8988T (cell line): ENCODE measurements at places on chromosomes 5 and 9.

DNA sequence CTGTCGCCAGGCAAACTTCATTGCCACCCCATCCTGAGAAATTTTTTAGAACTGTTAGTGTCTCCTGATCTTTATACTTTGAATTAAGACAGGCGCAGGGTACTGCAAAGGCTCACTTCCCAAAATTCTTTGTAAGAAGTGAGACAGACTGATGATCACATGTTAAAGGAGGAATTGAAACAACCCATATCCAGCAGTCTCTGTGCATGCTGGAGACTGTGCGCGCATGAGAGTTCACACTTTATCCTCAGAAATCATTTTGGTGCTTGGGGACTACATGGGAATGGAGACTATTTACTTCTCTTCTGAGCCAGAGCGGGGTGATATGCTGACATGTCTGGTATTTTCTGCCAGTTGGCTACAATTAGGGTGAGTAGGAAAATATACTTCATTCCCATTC, 91.2 kb downstream of the ZNF474 start:
- no peak for DNase-seq

DNA sequence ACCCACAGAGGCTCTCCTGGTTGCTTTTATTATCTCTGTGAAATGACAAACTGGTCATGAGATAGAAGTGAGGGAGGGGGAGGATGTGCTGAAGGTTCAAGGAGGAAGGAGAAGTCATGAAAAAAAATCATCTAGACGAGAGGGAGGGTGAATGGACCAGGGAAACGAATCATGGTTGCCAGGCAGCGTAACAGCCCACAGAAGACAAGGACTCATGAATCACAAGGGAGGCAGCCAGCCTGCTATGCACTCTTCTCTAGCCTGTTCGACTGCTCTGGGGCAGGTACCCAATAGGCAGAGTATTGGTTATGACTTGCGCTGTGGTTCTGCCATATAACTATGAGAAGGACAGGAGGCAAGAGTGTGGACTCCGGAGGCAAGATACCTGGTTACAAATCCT, 475.2 kb downstream of the CDK5RAP2 start:
- DNase-seq: no peak

GRCh38 chr5:154642499-154643245, 112.5 kb upstream of the LARP1 start:
- no peak for DNase-seq

- peak; percentile 31 for DNase-seq
Measured at GRCh38 chr5:34686762-34687268, 30.7 kb downstream of the RAI14 start.

DNA sequence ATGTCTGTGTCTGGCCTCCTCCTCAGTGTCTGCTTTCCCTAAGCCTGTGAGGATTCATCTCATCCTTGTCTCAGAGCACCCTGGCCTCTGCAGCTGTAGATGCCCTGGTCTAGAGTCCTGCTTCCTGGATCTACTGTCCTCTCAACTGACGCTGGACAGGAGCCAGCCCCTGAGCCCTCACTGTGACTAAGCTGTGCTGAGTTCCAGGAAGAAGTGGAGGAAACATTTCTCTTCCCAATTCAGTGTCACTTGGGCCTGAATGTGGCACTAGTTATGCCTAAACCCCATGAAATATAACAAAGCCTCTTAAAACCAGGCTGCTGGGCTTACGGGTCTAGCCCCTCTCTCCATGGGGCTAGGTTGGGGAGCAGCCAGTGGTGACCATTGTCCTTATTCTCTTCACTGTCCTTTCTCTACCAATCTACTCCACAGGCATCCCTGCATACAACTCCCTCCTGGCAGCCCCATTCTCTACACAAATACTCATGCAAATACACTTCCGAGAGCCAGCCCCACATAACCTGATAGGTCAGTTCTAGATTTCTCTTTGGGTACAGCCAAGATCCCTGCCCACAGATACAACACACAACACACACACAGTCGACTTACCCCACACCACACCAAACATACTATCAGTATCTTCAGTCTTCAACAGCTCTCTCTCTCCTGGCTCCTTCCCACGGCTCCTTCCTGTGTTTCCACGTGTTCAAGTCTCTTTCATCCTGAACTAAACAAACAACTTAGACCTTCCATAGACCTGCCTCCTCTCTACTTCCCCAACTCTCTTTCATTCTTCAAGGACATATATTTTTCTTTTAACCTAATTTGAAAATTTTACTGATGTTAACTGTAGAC, 220.8 kb downstream of the SNX18 start:
- no peak for DNase-seq

DNA sequence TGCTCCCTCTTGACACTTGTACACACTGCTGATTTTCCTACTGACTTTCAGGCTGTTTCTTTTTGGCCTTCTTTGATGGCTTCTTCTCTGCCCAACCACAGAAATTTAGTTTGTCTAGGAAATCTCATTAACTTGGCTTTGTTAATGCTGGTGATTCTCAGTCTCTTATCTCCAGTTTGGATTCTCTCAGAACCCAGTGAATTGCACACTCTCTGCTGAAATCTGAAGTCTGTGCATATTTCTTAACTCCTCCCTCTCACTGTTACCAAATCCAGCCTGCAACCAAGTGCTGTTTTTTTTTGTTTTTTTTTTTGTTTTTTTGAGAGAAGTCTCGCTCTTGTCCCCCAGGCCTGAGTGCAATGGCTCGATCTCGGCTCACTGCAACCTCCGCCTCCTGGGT, 117.2 kb downstream of the CDC42SE2 start:
- no peak for DNase-seq

- DNase-seq: no peak
Measured at GRCh38 chr5:68490406-68490805, 274.9 kb downstream of the PIK3R1 start.

GRCh38 chr5:124370601-124371000, 375.8 kb downstream of the ZNF608 start:
- DNase-seq: no peak

GRCh38 chr9:106799152-106799551, 63.8 kb upstream of the ZNF462 start:
- DNase-seq: peak; percentile 46

GRCh38 chr5:163564321-163564938, 59.0 kb downstream of the MAT2B start:
- peak; percentile 11 for DNase-seq

DNA sequence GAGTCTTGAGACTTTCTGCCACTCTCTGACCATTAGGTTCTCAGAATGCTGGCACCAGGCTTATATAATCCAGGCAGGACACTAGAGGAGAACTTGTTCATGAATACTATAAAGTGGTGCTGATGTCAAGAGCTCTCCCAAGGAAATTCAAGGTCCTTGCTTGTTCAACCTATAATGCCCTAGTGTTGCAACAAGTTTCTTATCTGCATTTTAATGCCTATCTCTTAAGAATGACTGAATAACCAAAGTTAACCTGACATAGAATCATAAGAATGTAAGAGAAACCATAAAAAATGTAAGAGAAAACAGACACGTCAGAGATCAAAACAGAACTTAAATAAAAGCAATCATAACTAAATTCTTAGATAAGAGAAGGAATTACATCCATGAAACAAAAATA, 640.8 kb upstream of the SGCD start:
- no peak for DNase-seq

GRCh38 chr9:83978992-83979811, 813 bp downstream of the HNRNPK start:
- peak; percentile 64 for DNase-seq

- DNase-seq: no peak
Measured at GRCh38 chr5:139772089-139772791, 23.4 kb upstream of the PSD2 start.

GRCh38 chr9:14653511-14653910, 39.7 kb downstream of the ZDHHC21 start:
- no peak for DNase-seq

DNA sequence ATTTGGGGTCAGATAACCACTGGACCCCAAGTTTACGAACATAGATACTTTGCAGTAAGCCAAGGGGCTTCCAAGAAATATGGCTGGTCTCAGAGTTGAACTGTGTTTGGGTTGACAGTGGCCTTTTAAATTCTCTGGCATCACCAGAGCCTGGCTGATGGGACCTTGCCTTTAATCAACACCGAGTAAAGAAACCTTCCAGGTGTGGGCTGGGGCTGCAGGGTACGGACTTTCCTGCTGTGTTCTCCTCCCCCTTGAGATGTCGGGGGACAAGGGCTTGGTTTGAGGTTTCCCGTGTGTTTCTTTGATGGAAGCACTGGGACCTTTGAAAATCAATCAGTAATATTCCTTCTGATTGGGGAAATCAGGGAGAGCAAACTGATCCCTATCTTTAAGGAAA, 140.1 kb downstream of the MTX3 start:
- no peak for DNase-seq

- no peak for DNase-seq
Measured at GRCh38 chr5:130290219-130290618, 386.0 kb downstream of the CHSY3 start.

GRCh38 chr5:181241393-181241975, 2.2 kb downstream of the RACK1 start:
- no peak for DNase-seq

- peak; percentile 3 for DNase-seq
Measured at GRCh38 chr5:180155365-180155926, 53.6 kb downstream of the RASGEF1C start.

DNA sequence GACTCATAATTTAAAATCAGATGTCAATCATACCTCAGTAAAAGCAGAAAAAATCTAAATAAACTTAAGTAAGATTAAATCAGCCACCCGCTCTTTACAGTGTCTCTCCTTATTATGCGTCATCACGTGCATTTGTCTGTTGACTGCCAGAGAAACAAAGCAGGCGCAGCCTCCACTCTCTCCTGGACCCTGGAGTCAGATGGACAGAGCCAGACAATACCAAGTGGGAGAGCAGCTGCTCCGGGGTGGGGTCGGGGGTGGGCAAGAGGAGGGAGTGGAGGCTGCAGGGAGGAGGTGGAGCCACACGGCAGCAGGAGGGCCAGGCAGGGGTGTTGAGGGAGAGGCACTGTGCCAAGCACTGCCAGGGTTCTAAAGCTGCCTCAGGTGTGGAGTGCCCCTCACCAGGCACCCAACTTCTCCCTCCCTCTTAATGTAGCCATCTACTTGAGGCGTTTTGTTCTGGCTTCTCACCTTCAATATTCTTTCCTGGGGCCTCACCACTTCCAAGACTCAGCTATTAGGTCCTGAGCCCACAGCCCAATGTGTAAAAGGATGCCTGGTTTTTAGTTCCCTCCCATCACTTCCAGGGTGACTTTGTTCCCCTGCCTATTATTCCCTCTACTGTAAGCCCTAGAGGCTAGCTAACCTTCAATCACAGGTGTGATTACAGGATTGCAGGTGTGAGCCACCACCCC, 96.3 kb downstream of the GLDC start:
- DNase-seq: no peak

DNA sequence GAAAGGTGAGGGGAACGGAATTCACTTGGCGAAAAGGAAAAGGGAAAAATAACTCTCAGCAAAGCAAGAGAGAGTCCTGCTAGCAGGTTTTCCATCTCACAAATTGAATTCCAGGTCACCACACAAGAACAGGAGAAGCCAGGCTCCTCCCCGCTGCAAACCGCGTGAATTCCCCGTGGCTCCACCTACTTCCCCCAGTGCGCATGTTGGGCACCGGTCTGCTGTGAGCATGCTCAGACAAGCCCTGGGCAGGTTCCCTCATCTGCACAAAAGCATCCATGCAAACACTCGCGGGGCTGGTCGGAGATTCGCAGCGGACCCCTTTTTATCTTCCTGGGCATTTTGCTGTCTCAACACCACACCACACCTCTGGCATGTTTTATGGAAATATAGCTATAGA, 58.5 kb upstream of the S1PR3 start:
- DNase-seq: no peak

DNA sequence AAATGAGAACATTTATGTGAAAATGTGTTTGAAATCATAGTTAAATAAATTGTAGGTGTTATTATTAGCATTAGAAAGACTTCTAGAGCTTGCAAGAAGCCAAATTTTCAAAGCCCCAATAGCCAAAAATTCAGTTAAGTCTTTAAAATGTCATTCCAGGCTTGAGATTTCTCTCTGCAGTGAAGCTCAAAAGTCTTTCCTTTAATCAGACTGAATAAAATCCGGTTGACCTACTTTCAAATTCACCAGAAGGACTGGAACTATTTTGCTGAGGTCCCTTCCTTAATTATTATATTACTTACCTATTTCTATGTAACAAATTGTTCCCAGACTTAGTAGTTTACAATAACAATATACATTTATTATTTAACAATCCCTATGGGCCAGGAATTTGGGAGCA, 112.2 kb upstream of the TRPM3 start:
- no peak for DNase-seq

DNA sequence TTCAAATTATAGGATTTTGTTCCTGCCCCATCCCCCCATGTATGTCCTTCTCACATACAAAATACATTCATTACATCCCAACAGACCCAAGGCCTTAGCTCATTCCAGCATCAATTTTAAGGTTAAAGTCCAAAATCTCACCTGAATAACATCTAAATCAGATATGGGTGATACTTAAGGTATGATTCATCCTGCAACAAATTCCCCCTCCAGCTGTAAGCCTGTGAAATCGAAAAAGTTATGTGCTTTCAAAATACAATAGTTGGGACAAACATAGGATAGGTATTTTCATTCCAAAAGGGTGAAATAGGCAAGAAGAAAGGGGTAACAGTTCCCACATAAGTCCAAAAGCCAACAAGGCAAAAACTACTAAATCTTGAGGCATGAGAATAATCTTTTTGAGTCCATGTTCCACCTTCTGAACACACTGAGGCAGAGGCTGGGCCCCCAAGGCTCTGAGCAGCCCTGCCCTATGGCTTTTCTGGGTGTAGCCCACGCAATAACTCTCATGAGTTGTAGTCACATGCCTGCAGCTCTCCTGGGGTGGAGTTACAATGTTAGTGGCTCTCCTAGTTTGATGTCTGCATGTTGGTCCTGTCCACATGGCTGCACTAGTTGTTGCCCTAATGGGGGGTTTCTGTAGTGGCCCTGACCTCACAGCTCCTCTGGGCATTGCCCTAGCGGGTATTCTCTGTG, 243.9 kb upstream of the SMARCA2 start:
- DNase-seq: no peak

- DNase-seq: no peak
Measured at GRCh38 chr5:43362725-43363435, 49.3 kb downstream of the CCL28 start.

- no peak for DNase-seq
Measured at GRCh38 chr9:125637241-125637640, 69.8 kb downstream of the MAPKAP1 start.

DNA sequence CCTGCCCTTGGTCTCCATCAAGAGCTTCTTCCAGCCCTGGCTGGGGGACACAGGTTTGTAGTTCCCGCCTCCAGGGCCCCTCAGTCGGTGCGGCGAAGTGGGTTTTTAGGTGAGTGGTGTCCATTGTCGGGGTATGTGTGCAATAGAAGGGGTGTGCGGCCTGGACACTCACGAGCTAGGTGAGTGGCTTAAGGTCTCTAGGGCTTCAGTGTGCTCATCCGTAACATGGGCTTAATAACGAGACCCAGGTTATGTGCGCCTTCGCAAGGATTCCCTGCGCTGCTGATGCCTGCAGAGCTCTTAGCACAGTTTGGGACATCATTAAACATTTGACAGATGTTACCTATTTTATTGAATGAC, 656 bp downstream of the CEP78 start:
- peak; percentile 31 for DNase-seq

- DNase-seq: no peak
Measured at GRCh38 chr5:78295035-78295961, 800 bp upstream of the AP3B1 start.

GRCh38 chr9:116154976-116155697, 1.5 kb downstream of the PAPPA start:
- DNase-seq: no peak
